ENCODE measurements at places on chromosomes 7 and 10. TPM values are rescaled to one million over a fixed set of nuclear protein-coding genes. Genes with fewer than 3 reads are reported as not detected.

CNNM1 gene
- not detected for total RNA-seq

CLDN3 gene
- total RNA-seq, result not detected

ACTL6B gene
- total RNA-seq, result not detected

SMC3 gene
- total RNA-seq, result 47.7 TPM

LLCFC1 gene
- not detected for total RNA-seq

SPDYE9 gene
- total RNA-seq, result not detected

CFTR gene
- not detected for total RNA-seq

CPVL gene
- 0.96 TPM for total RNA-seq

TRIM50 gene
- total RNA-seq, result not detected

TMEM225B gene
- total RNA-seq, result 1.1 TPM

STK32C gene
- 6.6 TPM for total RNA-seq

TSPAN33 gene
- 4.5 TPM for total RNA-seq

PKD2L1 gene
- not detected for total RNA-seq

LHFPL3 gene
- not detected for total RNA-seq

CDNF gene
- total RNA-seq, result 1.7 TPM

BTBD16 gene
- not detected for total RNA-seq

PAPOLB gene
- not detected for total RNA-seq

MGAM2 gene
- total RNA-seq, result not detected

RNF133 gene
- not detected for total RNA-seq

PANK1 gene
- total RNA-seq, result 0.49 TPM

HKDC1 gene
- total RNA-seq, result 11.1 TPM

LRRC18 gene
- not detected for total RNA-seq

FAM13C gene
- not detected for total RNA-seq

CCDC172 gene
- total RNA-seq, result not detected

ZNHIT1 gene
- total RNA-seq, result 41.8 TPM

POLD2 gene
- 37.1 TPM for total RNA-seq

SLK gene
- total RNA-seq, result 23.5 TPM

CDH23 gene
- 5.6 TPM for total RNA-seq

LGI1 gene
- not detected for total RNA-seq

NPC1L1 gene
- 0.10 TPM for total RNA-seq

CYP26C1 gene
- total RNA-seq, result not detected

ARL3 gene
- 2.0 TPM for total RNA-seq

Data from CD4-positive, CD25-positive, alpha-beta regulatory T cell (primary cell).